ENCODE measurements at places on chromosomes 2 and 18.

DNA sequence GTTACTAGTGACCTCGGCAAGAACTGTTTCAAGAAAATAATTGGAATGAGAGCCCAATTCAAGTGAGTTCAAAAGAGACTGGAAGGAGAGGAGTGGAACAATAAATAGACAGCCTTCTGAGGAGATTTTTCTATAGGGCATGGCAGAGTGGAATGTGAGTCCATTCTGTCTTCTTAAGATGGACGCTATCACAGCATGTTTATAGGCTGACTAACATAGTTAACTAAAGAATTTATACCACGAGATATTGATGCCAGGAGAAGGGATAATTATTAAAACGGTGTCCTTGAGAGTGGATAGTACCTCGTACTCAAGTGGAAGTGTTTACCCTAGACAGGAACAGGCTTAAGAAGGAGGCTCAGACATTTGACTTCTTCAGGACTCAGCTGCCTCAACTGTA lies 143.5 kb upstream of the RBBP8 start:
- no peak for DNase-seq

GRCh38 chr2:125553768-125554167 lies 1102.2 kb upstream of the GYPC start:
- DNase-seq = no peak

GRCh38 chr2:96866586-96866985 lies 3.3 kb downstream of the SEMA4C start:
- no peak for DNase-seq

- DNase-seq = no peak
Observed at GRCh38 chr18:75249672-75250470, 39.3 kb downstream of the TSHZ1 start.

DNA sequence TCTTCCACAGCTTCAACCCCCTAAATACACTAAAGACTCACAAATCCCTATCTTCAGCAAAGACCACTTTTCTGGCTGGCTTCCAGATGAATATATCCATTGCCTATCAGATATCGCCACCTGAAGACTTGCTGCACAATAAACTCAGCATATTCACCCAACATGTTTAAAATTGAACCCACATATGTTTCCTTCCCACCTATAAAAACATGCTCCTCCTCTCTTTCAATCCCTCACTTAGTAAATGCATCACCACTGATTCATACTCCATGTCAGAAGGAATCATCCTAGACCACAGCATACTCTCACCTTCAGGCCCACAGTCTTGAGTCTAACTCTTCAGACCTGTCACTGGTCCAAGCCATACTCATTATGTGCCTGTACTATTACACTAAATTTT lies 5.3 kb downstream of the SPC25 start:
- no peak for DNase-seq

GRCh38 chr2:207044379-207045362 lies 105.4 kb downstream of the CPO start:
- no peak for DNase-seq

GRCh38 chr2:112921982-112922381 lies 11.0 kb downstream of the IL37 start:
- no peak for DNase-seq

- DNase-seq = no peak
Observed at GRCh38 chr2:98806236-98806697, 75.3 kb upstream of the MGAT4A start.

- no peak for DNase-seq
Observed at GRCh38 chr2:231133365-231134099, 8.7 kb upstream of the HTR2B start.

GRCh38 chr18:55229682-55230081 lies 270.4 kb upstream of the CCDC68 start:
- no peak for DNase-seq

DNA sequence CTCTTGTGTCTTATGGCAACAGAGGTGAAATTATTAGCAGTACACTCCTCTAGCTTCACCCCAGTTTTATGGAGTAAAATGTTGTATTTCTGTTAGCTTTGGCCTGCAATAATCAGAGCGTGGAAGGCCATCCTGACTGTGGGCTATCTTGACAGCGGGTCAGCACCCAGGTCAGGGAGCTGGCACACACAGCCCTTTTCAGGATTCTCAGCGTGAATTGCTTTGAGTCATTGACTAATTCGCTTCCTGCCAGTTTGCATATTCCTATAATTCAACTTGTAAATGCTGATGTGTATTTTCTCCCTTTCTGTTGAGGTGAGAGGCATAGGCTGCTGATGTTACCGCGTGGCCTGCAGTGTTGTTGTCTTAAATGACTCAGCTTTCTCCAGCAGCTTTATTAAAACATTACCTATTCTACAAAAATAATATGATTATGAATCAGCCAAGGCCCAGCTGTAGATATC lies 109.6 kb upstream of the EML6 start:
- no peak for DNase-seq

DNA sequence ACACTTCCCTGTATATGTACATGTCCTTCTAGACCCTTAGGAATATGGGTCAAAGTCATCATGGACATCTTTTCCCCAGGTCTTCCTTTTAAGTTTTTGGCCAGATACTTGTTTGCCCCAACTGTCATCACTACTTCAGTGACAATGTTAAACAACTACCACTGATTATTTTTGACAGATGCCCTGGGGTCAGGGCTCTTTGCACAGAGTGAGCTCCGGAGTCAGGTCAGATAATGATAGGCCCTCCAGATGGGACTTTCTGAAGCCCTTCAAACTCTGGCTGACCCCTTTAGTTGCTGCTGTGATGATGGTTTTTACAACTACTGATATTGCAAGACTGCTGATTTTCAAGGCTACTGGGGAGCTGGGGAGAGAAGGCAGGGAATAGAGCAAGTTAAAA lies 449.4 kb upstream of the HS6ST1 start:
- DNase-seq = no peak

DNA sequence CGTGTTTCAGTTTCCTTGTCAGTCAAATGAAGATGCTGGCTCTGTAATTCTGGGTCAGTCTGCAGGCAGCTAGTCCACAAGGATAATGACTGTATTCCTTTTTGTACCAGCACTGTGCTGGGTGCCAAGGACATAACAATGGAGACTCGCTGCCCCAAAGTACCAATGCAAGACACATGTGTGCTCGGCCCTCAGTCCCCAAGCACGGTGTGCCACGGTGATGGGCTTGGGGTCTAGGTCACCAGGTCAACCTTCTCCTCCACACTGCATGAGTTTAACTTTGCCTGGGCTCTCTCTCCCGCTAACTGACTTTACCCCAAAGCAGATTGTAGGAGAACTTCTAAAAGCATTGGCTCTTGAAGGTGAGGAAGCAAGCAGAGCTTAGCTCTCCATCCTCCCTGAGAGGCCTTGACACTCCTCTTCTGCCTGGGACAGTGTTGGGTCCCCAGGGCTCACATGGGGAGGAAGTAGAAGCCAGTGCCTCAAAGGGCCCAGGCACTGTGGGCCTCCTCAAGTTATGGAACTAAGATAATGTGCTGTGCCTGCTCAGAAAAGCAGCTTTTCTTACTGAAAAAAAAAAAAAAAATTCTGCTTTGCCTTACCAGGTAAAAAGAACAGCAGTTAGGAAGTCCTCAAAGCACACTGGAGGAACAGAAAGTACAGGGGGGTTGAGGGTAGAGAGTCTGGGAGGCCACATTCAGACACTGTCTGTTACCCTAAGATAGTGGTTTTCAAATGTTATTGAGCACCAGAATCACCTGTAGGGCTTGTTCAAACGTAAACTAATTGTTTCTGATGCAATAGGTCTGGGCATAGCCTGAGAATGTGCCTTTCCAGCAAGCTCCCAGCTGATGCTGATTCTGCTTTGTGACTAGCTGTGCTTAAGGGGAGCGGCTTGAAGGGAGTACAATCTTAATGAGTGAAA lies 276.4 kb upstream of the CXCR4 start:
- no peak for DNase-seq

DNA sequence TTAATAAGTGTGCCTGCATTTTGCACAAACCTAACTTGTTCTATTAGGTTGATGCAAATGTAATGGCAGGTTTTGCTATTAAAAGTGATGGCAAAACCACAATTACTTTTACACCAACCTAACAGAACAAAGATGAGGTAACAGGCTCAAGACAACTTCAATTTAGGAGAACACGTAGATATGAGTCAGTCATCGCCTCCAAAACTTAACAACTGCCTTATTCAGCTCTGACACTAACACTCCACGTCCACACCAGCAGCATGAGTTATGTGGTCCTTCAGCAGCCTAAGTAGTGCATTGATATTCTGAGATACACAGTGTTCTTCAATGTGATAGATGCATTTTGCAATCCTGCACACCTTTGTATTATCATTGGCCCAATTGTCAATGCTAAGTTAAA lies 1175.1 kb upstream of the ACVR2A start:
- no peak for DNase-seq

- DNase-seq = no peak
Observed at GRCh38 chr2:196989496-196989895, 63.0 kb upstream of the PGAP1 start.

GRCh38 chr2:158809816-158810215 lies 14.7 kb downstream of the DAPL1 start:
- no peak for DNase-seq

DNA sequence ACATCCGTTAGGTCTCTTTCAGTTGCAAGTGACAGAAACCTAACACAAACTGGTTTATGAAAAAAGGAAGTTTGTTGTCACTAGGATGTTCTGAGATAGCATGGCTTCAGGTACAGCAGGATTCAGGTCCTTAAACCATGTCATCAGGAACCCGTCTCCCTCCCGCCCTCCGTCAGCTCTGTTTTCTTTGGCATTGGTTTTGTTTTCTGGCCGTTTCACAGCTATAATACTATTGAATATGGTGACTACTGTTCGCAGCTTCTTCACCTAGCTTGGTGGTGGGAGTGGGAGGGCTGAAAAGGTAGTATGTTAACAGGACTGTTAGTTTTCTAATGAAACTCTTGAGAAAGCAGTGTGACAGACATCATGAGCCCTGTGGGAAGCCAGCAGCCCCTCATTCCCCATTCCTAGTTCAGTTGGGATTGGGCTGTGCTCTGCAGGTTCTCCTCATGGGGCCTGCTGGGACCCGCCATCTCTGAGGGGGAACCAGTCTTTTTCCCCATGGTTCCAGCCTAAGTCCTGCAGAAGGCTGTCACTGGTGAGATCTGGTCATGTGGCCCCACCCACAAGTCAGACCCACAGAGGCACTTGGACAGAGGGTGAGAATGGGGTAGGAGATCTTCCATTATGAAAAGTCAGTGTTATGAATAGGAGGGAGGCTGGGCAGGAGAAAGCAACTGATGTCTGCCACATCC lies 12.1 kb downstream of the PTMA start:
- no peak for DNase-seq

GRCh38 chr18:48676756-48677368 lies 138.0 kb downstream of the CTIF start:
- DNase-seq = no peak

DNA sequence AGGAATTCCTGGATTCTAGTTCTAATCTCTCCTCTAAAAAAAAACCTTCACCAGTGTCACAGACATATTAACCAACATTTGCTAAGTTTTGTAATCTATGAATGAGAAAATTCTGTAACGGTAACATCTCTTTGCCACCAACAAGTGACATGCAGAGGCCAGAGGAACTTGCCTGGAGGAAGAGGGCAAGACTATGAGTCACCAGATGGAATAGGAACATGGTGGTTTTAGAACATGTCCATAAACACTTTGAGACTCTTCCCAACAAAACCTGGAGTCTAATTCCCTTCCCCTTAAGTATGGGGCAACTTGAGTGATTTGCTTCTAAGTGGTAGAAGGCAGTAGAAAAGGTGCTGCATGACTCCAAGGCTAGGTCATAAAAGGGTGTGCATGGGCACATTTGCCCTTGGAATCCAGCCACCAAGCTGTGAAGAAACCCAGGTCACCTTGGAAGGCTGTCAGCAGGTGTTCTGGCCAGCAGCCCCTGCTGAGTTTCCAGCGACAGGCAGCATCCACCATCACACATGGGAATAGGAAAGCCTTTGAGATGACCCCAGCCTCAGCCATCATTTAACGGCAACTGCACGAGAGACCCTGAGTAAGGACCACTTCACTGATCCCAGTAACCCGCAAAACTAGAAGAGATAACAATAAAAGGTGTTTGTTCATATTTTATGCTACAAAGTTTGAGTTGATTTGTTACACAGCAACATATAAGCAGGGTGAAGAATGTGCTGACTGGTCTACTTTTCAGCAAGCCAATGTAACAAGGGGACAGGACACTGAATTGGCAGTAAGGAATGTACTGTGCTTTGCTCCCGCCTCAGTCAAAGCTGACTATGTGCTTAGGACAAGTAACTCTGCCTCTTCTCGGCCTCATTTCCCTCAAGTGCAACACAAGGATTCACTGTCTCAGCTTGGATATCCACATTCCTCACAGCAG lies 90.6 kb downstream of the SKA1 start:
- DNase-seq = no peak

GRCh38 chr2:18754286-18754685 lies 164.9 kb upstream of the NT5C1B start:
- no peak for DNase-seq

DNA sequence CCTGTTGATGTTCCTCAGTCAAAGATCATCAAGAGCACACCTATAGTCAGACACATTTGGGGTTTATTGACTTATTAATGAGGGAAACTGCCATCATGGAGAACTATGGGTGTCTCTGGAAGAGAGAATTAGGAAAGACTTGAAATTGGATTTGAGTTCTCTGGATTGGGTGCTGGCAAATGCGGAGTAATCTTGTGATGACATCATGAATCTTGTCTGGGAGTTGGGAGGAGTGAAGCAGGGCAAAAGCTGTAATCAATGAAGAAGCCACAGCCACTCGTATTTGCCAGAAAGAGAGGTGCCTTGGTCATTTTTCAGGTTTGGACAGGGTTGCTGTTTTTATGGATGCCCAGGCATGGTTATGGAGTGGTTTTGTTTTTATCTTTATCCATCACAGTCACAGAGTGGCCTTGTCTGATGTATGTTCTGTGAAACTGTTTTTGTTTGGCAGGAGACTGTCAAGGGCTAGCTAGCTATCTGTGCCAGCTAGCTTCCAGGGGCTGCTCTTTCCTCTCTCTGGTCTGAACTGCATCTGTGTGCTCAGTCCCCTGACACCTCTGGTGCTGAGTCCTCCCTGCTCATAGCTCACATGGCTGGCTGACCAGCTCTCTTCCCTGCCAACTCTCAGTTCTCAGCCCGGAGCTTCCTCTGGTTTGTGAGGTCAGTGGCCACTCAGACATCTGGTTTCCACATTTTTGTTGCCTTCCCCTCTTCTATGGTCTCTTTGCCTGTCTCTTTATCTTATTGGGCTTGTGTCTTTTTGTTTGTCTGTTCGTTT lies 193.4 kb upstream of the RMP24 start:
- DNase-seq = no peak

- DNase-seq = no peak
Observed at GRCh38 chr2:217695033-217695520, 307.7 kb downstream of the TNS1 start.

GRCh38 chr2:210496512-210496911 lies 20.0 kb upstream of the LANCL1 start:
- DNase-seq = no peak

- DNase-seq = no peak
Observed at GRCh38 chr2:5530011-5530696, 162.0 kb upstream of the SOX11 start.

Data from right renal cortex interstitium (tissue), 3 donors.